ENCODE measurements at places on chromosomes 6 and 20.

DNA sequence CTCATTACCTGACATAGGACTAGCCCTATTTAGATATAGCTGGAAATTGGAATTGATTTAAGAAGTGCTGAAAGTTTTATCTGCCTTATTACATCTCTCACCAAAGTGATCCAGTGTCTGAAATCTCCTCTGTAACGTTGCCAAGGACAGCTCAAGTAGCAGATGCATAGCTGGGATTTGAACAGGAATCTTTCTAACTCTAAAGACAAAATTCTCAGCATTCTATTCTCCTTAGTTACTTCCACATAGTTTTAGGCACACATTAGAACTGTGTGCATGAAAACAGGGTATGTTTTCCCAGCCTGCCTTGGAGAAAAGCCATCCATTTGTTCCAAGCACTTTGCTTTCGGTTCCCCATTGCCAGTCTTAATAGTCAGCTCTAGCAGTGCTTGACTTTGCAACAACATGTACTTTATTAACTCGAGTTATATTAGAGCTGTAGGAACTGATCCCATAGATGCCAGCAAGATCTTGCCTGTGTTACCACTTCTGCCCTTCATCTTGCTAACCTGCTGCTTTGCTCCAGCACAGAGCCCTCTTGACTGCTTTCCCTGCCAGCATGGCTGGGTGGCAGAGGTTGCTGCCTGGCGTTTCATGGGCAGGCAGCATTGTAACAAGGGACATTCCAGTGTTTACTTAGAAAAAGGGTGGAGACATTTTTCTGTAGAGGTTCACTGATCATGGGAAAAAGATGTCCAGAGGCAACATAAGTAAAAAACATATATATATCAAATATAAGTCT lies 56.1 kb upstream of the STMND1 start:
- DNase-seq, result no peak

DNA sequence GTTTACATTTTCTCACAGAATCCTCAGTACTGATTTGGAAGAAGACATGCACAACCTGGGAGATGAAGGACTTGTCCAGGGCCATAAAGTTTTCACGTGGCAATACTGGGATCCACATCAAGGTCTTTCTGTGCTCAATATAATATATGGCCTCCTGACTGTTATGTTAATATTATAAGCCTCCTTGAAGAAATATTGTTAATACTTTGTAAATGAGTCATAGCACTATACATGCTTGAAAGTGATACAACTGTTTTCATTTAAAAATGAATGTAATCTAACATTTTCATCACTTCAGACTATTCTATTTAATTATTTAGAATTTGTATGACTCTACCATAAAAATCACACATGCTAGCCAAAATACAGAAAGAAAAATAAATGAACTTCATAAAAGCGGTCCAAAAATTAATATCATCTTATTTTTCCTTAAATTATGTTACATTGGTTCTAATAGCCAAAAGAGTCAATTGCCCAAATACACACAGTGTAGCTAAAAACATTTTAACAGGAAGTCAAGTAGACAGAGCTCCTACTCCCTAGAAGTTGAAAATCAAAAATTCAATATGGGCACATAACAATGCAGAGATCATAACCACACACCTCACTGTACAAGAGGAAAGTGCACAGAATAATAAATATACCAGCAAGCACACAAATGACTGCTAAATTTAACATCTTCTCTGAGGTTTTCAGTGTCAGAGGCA lies 188.0 kb upstream of the HDDC2 start:
- DNase-seq, result no peak

DNA sequence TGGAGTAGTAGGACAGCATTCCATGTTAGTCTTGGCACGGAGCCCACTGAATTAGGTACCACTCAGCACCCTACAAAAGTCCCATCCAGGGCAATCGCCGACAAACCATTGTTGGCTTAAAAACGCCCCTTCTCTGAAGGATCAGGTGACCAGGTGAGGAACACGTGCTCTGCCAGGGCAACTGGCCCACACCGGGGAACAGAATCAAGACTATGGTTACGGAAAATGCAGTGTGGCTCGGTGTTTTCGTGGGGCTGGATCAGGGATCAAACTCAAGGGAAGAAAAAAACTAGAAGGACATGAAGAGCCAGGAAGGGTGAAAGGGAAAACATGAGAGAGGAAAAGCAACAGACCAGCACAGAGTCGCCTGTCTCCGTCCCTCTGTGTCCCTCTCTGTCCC lies 177.8 kb upstream of the ARID1B start:
- DNase-seq, result no peak

DNA sequence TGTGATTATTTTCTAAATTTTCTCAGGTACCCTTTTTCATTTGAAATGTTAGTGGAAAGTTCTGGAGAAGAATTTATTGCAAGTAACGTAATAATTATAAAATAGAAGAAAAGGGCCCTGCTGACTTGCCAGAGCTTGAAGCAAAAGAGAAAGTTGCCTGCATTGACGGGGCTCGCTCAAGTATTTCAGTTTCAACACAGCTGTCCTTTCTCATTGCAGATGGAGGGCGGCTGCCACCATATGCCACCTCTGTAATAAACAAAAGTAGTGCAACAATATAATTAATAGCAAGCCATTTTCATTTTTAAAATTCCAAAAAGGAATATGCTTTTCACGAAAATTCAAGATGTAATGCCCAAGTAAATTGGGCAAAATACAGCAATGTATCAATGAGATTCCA lies 246.2 kb downstream of the PACRG start:
- no peak for DNase-seq

- DNase-seq, result no peak
Measured at GRCh38 chr6:160043784-160044183, 74.9 kb downstream of the IGF2R start.

- DNase-seq, result no peak
Measured at GRCh38 chr20:32350421-32350820, 7.7 kb upstream of the ASXL1 start.

GRCh38 chr6:143225929-143226328 lies 165.2 kb downstream of the AIG1 start:
- DNase-seq, result no peak

GRCh38 chr6:132888701-132889100 lies 74.3 kb downstream of the RPS12 start:
- DNase-seq, result no peak

DNA sequence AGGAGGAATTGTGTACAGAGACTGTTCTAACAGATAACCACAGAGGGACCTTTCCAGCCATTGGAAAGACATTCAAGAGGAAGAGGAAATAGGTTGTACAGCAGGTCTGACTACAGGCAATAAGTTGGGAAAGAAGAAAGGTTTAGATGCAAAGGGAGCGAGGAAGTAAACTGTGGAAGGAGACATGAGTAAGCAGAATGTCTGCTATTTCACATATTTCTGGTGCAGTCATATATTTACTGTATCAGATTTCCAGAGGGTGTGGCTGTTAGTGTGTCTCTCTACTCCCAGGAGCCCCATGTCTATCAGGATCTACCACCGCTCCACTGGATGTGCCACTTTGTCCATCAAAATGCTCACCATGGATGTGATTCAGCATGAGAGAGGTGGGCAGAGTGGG lies 25.9 kb downstream of the MRS2 start:
- DNase-seq, result no peak

DNA sequence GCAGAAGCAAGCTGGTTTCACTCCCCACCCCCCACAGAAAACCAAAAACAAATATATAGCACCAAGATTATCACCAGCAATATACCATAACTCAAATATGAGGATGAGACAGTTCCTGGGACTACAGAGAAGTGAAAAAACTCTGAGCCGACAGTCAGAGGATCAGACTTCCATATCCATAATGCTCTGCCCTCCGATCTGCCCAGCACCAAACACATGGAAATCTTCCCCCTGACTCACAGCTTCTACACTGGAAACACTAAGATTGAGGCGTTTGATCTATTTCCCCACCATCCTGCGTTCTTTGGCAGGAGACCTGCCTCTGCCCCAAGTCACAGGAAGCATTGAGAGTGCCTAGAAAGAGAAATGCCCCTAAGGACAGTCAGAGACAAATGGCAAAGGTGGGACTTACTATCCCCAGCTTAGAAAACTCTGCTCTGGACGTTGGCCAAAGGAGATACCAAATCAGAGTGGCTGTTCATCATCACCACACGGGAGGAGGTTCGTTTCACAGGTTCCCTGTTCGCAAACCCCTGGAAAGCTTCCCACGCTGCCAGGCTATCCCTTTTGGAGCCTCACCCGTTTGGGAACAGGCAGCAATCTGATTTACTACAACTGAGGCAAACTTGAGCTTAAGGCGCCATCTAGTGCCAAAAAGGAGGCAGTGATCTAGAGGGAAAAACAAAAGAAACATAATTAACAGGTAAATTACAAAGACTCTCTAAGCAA lies 48.7 kb upstream of the SRSF6 start:
- no peak for DNase-seq

- peak; percentile 72 for DNase-seq
Measured at GRCh38 chr6:7137335-7138045, 29.7 kb downstream of the RREB1 start.

- DNase-seq, result no peak
Measured at GRCh38 chr20:492159-492558, 29.8 kb upstream of the TBC1D20 start.

- DNase-seq, result no peak
Measured at GRCh38 chr6:142702501-142703460, 242.2 kb downstream of the HIVEP2 start.

GRCh38 chr20:23412026-23412425 lies 9.3 kb downstream of the NAPB start:
- no peak for DNase-seq

- DNase-seq, result no peak
Measured at GRCh38 chr6:46642928-46643751, 9.5 kb downstream of the CYP39A1 start.

DNA sequence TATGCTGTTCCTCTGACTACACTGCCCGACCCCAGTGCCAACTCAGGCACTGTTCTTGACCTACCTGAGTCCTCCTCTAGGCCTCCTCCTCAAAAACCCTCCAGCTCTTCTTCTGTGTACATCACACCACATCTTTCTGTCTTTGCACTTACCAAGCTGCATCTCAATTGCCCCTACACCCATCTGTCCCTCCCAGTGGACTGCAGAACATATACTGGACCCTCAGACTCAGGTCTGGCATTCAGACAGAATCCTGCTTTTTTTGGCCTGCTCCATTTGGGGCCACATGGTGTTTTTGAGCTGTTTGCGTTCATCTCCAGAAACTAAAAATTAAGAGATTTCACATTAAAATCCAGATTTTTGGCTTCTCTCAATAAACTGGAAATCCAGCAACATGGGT lies 23.2 kb upstream of the YWHAB start:
- no peak for DNase-seq

- DNase-seq, result peak; percentile 13
Measured at GRCh38 chr20:31894980-31895675, 24.7 kb downstream of the TTLL9 start.

Measured in stimulated activated naive CD8-positive, alpha-beta T cell treated with anti-CD3 and anti-CD28 coated beads, Interleukin-15, Interleukin-2, amounts not matched to agents 100 U/mL and 50 U/mL, for 24 hours (primary cell).